ENCODE measurements at places on chromosomes 13 and 19.
A peak's percentile ranks its signal among the peaks of the same experiment; 100 is the strongest.

GRCh38 chr19:29706635-29707034 is 8.4 kb downstream of the C19orf12 start:
- DNase-seq, result no peak

- DNase-seq, result no peak
Observed at GRCh38 chr19:3270902-3271301, 46.4 kb downstream of the CELF5 start.

DNA sequence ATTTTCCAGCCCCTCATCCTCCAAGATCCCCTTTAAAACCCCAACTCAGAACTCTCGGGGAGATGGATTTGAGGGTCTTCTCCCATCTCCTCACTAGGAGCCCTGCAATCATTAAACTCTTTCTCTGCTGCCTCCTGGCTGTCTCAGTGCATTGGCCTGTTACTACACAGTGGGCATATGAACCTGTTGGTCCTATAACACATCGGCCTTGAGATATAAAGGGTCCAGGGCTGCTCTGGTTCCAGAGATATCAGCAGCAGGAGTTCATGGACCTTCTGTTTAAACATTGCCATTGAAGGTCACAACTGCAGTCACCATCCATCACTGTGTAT is 3.8 kb upstream of the METTL21C start:
- DNase-seq, result no peak

DNA sequence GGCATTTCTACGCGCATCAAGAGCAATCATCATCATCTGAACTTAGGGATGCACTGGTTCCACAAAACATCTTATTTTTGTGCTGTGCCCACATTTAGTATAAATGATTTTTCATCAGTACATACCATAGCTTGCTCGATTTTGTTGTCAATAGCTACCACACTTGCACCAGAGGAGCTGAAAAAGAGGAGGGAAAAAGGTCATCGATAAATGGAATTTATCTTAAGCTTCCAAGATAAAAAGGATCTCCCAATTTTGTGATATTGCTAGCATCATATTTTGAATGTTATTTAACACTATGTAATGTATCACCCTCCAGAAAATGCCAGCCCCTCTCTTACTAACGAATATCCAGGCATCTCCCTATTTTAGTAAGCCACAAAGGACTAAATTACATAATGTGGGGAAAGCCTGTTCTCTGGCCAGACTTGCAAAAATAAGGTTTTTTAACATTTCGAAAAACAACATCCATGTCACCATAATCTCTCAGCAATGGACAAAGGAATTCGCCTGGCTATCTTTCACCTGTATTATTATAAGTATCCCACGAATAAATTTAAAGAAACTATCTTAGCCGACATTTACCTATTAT is 62.4 kb downstream of the SERP2 start:
- DNase-seq, result no peak

DNA sequence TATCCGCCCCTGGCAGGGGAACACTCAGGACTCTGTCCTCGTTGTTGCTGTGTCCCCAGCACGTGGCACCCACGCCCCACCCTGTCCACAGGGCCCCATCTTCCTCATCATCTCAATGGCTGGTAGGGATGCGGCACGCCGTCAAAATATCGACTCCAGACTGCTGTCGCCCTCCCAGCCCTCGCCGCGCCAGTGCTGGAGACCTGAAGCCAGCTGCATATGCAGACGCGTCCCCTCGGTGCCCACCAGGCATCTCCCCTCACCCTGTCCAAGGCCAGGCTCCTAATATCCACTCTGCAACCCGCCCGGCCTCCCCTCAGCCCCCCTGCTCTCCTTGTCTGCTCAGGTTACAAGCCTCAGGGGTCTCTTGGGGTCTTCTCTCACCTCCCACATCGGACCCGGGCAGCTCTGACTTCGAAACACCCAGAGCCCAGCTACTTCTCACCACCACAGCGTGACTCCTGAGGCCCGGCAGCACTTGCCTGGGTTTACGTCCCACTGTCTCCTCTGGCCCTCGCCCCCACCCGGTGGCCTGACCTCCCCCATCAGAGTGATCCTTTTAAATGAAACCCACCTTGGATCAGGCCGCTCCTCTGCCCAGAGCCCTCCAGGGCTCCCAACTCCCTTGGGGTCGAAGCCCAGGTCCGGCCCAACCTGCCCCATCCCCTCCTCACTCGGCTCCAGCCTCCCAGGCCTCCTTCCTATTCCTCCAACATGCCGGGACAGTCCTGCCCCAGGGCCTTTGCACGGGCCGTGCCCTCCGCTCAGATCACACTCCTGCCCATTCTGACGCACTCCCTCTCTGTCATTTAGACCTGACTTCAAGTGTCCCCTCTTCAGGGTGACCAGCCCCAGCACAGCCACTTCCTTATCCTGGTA is 12.5 kb downstream of the PLIN4 start:
- no peak for DNase-seq

DNA sequence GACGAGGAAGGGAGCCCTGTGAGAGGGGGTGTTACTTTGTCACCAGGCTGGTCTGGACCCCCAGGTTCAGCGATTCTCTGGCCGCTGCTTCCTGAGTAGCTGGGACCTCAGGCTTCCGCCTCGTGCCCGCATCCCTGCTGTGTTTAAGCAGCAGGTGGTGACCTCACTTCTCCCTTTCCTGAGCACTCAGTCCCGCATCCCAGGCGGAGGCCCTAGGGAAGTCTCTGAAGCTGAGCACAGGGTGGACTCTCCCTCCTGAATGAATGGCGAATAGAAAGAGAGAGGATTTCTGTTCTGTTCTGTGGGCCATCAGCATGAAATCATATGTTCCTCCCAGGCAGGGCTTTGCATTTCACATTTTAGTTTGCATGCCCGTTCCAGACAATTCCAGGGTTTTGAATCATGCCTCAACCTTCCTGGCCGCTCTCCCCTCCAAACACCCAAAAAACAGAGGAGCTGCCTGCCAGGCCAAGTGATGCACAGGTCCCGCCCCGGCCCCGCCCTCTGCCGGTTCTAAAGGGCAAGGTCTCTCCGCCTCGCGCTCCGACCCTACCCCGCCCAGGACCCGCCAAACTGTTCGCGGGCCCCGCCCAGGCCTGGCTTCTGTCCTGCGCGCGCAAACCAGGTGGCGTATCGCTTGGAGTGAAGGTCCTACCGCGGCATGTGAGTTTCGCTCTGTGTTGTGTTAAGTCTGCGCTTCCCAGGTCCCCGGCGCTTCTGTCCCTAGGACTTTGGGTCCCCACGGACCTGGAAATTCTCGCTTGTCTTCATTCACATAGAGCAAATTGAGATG is 35.1 kb upstream of the ZNF808 start:
- no peak for DNase-seq

DNA sequence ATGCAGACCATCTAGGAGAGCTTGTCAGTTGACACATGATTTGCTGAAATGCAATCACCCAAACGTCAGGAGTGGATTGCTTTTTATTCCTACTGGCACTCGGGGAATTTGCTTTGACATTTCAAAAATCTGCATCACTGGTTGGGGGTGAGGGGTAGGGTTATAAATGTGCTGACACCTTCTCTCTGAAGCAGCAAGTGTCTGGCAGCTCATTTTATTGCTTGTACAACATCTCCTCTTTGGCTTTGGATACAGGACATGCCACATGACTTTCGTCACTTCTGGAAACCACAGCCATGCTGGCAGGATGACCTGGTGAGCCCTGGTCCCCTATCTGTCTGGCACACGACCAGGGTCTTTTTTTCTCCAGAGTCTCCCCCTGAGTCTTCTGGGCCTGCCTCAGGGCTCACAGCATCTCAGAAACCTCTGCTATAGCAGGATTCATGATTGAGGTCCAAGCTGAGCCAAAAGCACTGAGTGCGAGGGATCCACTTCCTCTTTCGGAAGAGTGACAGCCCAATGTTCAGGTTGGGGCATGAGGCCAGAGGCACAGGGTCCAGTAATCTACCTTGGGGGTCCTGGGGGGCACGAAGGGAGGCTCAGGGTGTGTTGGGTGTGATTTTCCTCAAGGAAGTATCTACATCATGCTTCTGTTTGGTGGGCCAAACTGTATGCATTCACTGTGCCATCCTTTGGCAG is 60.1 kb downstream of the HSPH1 start:
- no peak for DNase-seq

GRCh38 chr19:47716270-47716937 is 3.2 kb downstream of the EHD2 start:
- DNase-seq, result no peak

DNA sequence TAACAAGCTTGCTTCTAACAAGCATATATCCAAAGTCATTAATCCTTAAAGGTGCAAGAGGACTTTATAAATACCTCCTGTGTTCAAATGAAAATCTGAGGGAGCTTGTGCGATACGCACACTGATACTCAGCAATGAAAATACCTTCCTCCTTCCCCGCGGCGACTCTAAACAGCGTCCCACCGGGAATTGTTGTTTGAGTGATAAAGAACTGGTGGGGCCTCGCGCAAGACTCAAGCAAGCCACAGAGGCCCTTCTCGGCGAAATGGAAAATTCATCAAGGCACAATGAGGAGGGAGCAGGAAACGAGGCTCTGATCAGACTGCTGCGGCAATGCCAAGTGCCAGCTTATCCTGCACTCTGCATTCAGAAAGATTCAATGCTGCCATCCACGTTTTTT is 126.7 kb downstream of the ABCC4 start:
- DNase-seq, result no peak

DNA sequence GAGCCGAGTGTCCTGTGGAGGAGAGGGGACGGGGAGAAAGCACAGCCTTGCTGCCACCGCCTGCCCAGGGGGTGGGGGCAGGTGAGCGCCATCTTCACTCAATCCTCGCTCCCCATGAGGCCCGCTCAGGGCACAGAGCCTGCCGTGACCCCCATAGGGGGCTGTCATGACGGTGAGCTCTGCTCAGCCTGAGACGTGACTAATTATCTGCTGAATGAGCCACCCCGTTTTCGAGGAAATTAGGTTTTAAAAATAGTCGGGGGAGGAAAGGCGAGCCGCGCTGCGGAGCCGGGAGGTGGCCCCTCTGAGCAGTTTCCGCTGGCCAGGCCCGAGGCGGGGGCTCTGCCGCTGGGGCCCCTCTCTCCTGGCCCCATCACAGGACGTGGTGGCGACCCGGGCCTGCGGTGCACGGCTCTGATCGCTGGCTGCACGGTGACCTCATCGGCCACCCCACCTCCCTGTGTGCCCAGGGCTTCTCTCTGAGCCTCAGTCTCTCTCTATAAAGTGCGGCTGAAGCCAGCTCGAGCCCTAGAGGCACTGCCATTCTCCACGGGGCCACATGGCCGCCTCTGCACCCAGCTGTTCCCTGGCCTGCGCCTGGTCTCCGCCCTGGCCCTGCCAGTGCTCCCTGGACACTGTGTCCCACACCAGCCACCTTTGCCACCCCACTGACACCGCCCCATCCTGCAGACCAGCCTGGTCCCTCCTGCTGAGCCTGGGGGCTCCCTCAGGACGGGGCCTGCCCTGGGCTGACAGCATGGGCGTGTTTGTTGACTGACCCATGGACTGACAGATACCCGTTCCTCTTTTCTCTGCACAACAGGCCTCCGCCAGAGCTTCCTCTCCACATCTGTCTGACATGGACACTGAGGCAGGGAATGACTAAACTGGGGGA is 28.3 kb downstream of the PIP5K1C start:
- no peak for DNase-seq

GRCh38 chr13:104086759-104087158 is 1020.5 kb upstream of the SLC10A2 start:
- no peak for DNase-seq

DNA sequence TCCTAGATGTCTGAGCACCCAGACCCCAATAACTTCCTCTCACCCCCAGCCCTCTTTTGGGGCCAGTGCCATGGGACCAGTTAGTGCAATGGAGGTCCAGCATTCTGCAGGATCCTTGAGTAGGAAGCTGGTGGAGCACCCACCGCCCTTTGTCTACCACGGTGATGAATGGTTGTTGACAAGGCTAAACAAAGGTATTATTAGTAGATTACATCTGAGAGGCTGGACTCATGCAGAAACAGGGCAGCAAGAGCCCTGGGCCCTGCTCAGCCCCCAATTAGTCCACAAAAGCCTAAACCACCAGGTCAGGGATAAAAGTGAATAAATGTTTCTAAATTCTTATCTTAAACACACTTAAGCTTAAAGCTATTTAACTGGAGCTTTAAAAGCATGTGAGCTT is 196.5 kb upstream of the TSHZ3 start:
- DNase-seq, result no peak

DNA sequence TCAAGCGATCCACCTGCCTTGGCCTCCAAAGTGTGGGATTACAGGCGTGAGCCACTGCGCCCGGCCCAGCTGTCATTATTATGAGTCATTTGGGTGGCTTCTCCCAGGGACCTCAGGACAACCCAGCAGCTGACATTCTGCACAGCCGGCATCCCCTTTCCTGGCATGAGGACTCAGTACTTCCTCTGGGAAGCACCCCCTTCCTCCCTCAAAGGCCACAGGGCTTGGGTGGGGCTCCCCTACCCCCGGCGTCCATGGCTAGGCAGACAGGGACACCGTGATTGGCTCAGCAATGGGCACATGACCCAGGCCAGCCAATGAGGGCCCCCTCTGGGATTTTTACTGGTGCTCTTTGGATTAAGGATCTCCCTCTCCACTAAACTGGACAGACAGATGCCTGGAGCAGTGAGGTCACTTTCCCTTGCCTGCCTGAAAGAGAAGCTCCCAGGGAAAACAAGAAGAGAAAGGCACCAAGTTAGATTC is 6.0 kb downstream of the KANK2 start:
- peak; percentile 41 for DNase-seq

DNA sequence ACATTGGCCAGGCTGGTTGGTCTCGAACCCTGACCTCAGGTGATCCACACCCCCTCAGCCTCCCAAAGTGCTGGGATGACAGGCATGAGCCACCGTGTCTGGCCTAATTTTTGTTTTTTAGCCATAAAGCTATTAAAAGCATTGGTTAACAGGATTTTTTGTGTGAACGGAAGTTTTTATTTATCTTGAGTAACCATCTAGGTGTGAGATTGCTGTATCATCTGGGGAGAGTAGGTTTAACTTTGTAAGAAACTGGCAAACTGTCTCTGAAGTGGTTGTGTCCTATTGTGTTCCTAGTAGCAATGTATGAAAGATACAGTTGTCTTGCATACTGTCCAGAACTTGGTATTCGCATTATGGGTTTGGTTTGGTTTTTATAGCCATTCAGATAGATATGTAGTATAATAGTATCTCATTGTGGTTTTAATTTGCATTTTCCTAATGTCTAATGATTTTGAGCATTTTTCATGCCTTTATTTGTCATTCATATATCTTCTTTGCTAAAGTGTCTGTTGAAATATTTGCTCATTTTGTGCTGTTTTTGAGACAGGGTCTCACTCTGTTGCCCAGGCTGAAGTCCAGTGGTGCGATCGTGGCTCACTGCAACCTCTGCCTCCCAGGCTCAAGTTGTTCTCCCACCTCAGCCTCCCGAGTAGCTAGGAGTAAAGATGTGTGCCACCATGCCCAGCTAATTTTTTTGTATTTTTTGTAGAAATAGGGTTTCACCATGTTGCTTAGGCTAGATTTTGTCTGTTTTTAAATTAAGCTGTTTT is 13.5 kb upstream of the PLEKHF1 start:
- no peak for DNase-seq

- no peak for DNase-seq
Observed at GRCh38 chr19:49387936-49388372, at the start of gene KASH5. KASH5 (plus strand) TSS chr19:49388249; CDS start chr19:49390884, 2,635 bp downstream.
